Right atrium auricular region (tissue), 2 donors: ENCODE measurements at places on chromosomes 12 and 14. TPM values are rescaled to one million over a fixed set of nuclear protein-coding genes. Genes with fewer than 3 reads are reported as not detected.
A peak's percentile ranks its signal among the peaks of the same experiment; 100 is the strongest.

ENDOU gene
- total RNA-seq, result 2.1 TPM

HOXC12 gene
- total RNA-seq, result not detected

DNA sequence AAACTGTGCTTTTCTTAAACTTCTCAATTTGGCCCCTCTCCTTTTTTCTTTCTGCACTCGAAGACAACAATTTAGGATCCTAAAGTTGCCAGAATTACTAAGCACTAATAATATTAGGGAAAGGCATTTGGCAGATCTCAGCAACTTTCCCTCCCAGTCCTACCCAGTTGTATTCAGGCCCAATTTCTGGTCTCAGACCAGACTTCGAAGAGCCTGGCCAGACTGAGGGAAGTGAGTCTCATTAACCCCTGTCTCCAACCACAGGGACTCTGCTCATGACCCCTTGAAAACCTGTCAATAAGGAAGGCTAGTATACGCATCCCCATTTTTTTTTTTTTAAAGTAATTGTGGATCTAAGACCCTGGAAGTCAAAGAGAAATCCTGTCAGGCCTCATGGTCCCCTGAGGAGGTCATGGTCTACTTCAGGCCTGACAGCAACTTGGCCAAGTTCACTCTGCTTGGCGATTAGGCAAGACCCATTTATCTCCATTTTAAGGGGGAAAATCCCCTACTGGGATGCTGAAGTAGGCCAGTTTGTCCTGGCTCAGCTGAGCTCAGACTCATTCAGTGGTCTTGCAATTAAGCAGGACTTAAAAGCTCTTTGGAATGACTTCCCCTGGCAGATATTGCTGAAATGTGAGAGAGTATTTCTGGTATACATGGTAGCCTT is 521.0 kb downstream of the FUT8 start:
- H3K27ac ChIP-seq, result no peak overlapping the region
- H3K36me3 ChIP-seq, result no peaks in the 10 kb centered on the region
- no peaks in the 10 kb centered on the region for H3K4me1 ChIP-seq
- no peaks in the 10 kb centered on the region for H3K27me3 ChIP-seq
- no peak overlapping the region for H3K4me3 ChIP-seq

DNA sequence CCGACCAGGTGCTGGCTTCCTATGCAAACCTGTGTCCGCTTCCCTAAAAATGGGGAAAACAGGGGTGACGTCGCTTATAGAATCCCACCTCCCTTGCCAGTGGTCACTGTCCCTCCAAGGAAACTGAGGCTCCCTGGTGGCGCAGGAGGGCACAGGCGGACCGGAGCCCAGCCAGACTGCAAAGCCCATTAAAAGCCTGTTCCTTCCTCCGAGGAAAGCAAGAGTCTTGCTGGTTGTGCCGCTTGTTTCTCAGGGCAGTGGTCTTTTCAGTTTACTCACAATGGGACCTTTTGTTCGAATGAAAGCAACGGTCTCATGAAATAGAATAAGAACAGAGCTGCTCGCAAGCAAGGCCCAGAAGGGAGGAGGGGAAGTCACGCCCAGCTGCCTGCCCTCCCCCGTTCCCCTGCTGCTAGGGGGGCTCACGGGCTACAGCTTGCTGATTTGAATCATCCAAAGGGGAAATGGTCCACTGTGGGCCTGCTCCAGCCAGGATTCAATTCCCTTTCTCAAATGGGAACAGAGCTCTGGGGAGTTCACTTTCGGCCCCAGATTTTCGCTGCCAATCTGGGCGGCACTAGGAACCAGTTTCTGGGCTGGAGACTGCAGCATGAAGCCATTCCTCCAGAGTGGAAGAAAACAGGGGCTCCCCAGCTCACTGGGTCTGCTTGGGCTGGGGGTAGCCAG is 4.6 kb upstream of the SELPLG start:
- H3K4me1 ChIP-seq, result no peaks in the 10 kb centered on the region
- peak overlapping the region; percentile 60 for H3K27ac ChIP-seq
- H3K36me3 ChIP-seq, result no peaks in the 10 kb centered on the region
- no peak overlapping the region for H3K4me3 ChIP-seq

- no peaks in the 10 kb centered on the region for H3K27me3 ChIP-seq
- H3K36me3 ChIP-seq, result no peaks in the 10 kb centered on the region
- H3K4me3 ChIP-seq, result no peak overlapping the region
- H3K27ac ChIP-seq, result no peak overlapping the region
Measured at GRCh38 chr12:46522071-46522470, 149.5 kb upstream of the SLC38A2 start.

- H3K4me1 ChIP-seq, result peaks cover 8% of the 10 kb centered on the region
- H3K27me3 ChIP-seq, result no peaks in the 10 kb centered on the region
- no peaks in the 10 kb centered on the region for H3K36me3 ChIP-seq
- H3K27ac ChIP-seq, result no peak overlapping the region
Measured at GRCh38 chr12:82682851-82683261, 3.9 kb upstream of the TMTC2 start.

DNA sequence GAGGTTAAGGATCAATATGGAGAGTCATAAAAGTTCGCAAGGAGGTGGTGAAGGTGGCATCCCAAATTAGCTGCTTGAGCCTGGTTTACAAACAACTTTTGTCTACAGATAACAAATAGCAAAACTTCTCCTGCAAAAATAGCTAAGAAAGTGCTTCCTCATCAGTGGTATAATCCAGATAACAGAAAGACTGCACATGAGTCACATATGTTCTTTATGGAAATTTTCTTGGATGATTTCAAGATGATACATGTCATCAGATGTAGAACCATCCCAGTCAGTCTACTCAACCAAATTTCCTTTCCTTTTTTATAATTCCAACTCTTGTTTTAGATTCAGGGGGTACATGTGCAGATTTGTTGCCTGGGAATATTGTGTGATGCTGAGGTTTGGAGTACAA is 133.0 kb downstream of the BTG1 start:
- H3K27ac ChIP-seq, result no peak overlapping the region
- no peak for DNase-seq
- no peaks in the 10 kb centered on the region for H3K4me1 ChIP-seq
- H3K27me3 ChIP-seq, result no peaks in the 10 kb centered on the region

GRCh38 chr14:70009961-70010360 is 130.7 kb downstream of the SMOC1 start:
- no peak overlapping the region for H3K27ac ChIP-seq
- no peak for DNase-seq
- H3K4me1 ChIP-seq, result no peaks in the 10 kb centered on the region
- no peaks in the 10 kb centered on the region for H3K27me3 ChIP-seq

DNA sequence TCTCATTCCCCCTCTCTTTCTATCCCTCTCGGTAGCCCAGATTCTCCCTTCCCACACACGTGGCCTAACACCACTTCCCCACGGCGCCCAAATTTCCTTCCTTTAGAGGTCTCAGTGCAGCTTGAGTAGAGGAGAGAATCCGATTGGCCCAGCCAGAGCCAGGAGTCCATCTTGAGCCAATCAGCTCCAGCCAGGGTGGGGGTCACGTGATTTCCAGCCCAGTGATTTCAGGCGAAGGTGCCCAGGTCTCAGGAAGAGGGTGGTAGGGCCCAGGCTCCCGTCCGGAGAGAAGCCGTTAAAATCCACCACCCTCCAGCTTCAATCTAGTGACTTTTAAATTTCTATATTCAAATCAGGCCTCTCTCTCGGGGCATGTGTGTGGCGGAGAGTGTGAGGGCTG is 45.2 kb upstream of the MYL2 start:
- no peak overlapping the region for H3K4me3 ChIP-seq
- no peaks in the 10 kb centered on the region for H3K27me3 ChIP-seq
- no peaks in the 10 kb centered on the region for H3K4me1 ChIP-seq
- no peak for DNase-seq
- H3K27ac ChIP-seq, result no peak overlapping the region

DNA sequence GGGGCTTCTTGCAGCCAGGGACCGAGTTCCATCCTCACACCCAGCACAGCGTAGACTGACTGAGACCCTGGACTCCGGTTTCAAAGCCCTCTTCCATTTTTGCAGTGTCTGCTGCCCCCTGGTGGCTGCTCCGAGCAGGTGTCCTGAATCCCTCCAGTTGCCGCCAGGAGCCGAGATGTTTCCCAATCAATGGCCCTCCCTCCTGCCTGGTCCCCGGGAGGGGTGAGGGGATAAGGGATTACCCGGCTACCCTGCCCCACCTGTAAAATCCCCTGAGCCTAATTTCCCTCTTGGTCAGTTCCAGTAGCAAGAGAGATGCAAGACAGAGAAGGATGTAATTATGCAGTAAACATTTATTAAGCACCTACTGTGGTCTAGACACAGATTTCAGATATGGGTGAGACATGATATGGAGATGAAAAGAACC is 55.0 kb downstream of the PHETA1 start:
- no peaks in the 10 kb centered on the region for H3K4me1 ChIP-seq
- no peak overlapping the region for H3K27ac ChIP-seq
- no peaks in the 10 kb centered on the region for H3K27me3 ChIP-seq
- H3K4me3 ChIP-seq, result no peak overlapping the region
- peak; percentile 76 for DNase-seq
- no peaks in the 10 kb centered on the region for H3K36me3 ChIP-seq

- no peaks in the 10 kb centered on the region for H3K27me3 ChIP-seq
- H3K27ac ChIP-seq, result no peak overlapping the region
- no peak overlapping the region for H3K4me3 ChIP-seq
- no peaks in the 10 kb centered on the region for H3K4me1 ChIP-seq
- no peaks in the 10 kb centered on the region for H3K36me3 ChIP-seq
Measured at GRCh38 chr12:22935090-22935489, 310.1 kb downstream of the ETNK1 start.

- DNase-seq, result no peak
- H3K36me3 ChIP-seq, result no peaks in the 10 kb centered on the region
- H3K27ac ChIP-seq, result no peak overlapping the region
- H3K4me1 ChIP-seq, result no peaks in the 10 kb centered on the region
Measured at GRCh38 chr12:28610401-28611114, 420.3 kb downstream of the CCDC91 start.
